ENCODE measurements at places on chromosomes 12 and 14.

DNA sequence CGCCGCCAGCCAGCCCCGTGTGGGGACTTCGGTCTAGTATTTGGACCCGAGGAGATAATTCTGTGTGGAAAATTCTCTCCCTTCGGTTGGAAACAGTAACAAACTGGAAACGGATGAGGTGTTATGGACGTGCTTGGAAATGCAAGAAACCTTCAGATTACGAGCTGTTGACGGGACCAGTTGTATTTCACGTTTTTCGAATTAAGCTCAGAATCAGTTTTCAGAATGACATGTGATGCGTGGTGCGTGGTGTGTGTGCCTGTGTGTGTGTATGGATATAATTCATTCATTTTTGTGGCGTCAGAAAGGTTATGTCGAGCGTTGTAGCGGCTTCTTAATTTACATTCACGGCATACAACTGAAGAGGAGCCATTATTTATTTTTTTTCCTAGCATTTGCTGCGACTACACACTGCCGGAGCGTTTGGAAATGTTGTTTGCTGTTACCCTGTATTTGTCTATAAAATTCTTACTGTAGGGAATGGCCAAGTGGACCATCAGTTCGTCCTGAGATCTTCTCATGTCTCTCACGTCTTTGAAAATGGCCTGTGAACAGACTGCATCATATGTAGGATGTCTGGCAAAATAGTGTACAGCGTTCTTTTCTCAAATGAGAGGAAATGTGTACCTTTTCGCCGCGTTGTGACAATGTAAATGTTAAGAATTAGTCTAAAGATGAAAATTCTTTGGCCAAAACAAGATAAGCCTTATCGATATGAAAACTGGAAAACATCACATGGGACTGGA lies 1.3 kb downstream of the TRAF3 start:
- DNase-seq = peak; percentile 26

- no peak for DNase-seq
Observed at GRCh38 chr12:42686514-42687172, 97.1 kb upstream of the PRICKLE1 start.

DNA sequence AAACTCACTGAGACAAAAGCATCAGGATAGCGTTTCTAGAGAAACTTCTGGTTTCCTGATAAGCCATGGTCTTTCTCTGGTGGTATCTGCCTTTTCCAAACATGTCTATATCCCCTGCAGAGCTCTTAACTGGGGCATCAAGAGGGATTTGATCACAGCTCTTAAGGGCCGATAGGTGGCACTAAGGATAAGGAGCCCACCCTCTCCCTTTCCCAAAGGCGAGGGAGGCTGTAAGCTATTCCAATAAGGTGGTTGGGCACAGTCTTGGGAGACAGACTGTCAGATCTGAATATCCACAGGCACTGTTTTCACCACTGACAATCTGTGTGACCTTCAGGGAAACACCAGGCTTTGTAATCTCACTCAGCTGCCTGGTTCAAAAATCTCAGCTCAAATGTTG lies 206.0 kb downstream of the ADGRD1 start:
- DNase-seq = no peak

DNA sequence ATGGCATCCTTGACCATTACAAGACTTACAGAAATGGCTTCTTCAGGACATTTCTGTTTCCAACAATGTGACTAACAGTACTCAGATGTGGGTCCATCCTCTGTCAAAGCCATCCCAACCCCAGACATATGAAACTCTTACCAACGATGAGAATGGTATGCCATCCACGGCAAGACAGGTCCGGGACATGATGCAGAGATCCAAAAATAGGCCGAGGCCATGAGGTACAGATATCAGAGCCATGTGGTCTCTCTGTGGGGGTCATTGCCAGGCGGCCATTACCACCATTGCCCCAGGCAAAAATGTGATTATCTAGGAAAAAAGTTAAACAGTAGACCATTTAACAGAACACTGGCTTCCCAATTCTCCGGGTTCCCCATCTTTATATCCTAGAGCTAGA lies 27.5 kb downstream of the ZC2HC1C start:
- no peak for DNase-seq

GRCh38 chr12:65229441-65229840 lies 49.0 kb upstream of the MSRB3 start:
- no peak for DNase-seq

- DNase-seq = no peak
Observed at GRCh38 chr12:45216983-45217485, 1.1 kb downstream of the ANO6 start.

DNA sequence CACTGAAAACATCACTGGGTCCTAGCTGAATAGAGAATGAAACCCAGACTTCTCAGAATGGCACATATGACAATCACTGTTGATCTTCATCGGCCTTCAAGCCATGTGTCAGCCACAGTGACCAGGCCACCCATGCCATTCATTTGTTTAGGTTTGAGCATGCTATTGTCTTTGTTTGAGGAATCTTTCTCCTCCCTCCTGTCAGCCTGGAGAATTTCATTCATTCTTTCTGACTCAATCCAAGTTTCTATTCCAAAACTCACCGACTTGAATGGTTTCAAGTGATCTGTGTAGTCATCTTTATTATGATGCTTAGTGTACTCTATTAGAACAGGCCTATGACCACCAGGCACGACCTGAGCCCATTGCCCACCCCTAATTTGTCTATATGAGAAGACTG lies 106.3 kb downstream of the ETNK1 start:
- DNase-seq = no peak

GRCh38 chr14:99320621-99321235 lies 48.7 kb upstream of the BCL11B start:
- DNase-seq = no peak

DNA sequence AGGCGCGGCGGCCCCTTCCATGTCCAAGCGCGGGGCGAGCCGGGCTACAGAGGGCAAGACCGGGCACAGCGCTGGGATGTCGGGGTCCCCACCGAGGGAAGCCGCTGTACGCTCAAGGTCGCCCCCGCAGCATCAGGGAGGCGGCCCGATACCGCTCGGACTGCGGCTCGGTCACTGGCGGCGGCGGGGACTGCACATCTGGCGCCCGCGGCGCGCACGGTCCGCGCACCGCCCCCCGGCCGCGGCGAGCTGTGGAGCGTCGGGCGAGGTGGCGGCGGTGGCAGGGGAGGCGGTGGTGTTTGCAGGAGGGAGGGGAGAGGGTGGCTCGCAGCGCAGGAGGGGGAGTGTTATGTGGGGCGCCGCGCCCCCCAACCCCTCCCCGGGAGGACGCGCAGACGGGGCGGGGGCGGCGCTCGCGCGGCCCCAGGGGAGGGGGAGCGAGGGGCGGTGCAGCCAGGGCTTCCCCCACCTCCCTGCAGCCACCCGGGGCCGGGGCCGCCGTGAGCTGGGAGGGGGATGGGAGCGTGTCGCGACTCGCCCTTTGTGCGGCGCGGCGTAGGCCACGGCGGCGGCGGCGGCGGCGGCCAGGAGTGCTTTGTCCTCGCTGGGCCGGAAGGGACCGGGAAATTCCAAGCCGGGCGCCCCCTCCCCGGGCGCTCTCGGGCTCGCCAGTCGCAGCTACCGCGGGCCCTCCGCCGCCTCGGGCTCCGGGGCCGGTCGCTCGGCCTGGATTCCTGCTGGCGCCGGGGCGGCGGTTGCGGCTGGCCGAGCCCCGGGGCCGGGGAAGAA lies at the start of gene NUAK1:
Gene NUAK1 (minus strand): TSS at position 322 of the 789 bp plus-strand sequence. CDS start 301 bp downstream, at position 21.
- no peak for DNase-seq

- DNase-seq = no peak
Observed at GRCh38 chr14:96399405-96399804, 7.5 kb downstream of the AK7 start.

DNA sequence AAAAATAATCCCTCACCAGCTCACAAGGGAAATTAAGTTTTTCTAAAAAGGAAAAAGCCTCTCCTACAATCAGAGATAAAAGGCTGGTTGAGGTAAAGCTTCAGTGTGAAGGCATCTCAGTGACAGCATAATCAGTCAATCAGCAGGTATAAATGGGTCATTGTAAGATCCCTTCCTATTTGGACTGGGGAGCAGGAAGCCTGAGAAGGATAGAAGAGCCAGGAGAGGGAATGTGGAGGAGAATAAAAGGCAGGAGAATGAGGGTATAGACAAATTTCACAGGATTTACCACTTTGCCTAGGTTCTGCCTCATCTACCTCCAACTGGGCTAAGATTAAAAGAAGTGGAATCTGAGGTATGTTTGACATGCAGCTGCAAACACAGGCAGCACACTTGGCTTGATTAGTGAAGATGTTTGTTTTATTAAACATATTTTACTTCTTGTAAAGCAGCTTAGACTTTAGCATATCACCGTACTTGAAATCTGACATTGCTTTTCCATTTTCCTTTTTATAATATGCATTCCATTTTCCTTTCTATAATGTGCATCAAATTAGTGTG lies 479.1 kb upstream of the USP15 start:
- no peak for DNase-seq

DNA sequence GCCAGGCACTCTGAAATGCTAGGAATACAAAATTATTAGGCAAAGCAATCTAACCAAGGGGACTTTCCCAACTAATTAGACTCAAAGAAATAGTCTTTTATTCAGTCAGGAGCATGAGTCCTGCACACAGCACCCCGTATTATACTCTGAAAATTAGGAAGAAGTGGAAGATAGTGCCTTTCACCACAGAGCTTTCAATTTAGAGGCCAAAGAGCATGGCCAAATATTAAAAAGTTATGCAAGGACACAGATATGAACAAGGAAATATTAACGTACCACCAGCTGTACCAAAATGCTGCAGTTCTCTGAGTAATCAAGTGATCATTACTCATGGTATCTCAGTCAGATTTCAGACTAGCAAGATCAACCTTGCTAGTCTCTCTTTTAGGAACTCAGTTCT lies 22.6 kb upstream of the MDM2 start:
- peak; percentile 91 for DNase-seq

DNA sequence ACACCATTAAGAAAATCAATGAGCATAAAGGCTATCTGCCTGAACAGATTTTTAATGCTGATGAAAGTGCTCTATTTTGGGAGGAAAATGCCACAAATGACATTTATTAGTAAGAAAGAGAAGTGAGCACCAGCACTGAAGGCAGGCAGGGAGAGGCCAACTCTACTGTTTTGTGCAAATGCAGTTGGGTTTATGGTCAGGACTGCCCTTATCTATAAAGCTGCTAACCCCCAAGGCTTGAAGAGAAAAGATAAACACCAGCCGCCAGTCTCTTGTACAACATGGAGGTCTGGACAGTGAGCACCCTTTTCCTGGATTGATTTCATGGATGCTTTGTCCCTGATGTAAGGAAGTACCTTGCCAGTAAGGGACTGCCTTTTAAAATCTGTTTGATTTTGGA lies 246.8 kb upstream of the SFSWAP start:
- no peak for DNase-seq
